Nephron progenitor cell (in vitro differentiated cells): ENCODE measurements at places on chromosomes 2 and 18.

DNA sequence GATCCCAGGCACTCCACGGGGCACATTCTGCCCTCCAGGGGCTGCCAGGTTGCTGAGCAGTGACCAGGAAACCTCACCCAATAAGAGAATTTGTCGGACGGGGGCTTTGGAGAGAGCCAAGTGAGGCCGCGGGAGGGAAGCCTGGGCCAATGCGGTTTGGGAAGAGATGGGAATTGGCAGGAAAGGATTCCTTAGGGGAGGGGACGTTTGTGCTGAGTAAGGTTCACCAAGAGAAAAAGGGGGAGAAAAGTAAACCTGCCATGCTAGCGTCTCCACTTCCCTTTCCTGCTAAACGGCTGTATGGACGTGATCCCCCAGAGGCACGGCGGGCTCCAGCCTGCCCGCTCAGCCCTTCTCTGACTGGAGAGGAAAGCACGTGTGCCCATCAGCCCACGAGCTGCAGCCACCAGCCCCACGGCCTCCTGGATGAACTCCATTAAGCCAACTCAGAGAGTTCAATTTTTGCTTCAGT lies 194.4 kb upstream of the ID2 start:
- DNase-seq = no peak

- peak; percentile 84 for DNase-seq
Observed at GRCh38 chr2:162840598-162841246, 2.2 kb upstream of the KCNH7 start.

- DNase-seq = no peak
Observed at GRCh38 chr2:151033271-151034248, 228.1 kb downstream of the RBM43 start.

DNA sequence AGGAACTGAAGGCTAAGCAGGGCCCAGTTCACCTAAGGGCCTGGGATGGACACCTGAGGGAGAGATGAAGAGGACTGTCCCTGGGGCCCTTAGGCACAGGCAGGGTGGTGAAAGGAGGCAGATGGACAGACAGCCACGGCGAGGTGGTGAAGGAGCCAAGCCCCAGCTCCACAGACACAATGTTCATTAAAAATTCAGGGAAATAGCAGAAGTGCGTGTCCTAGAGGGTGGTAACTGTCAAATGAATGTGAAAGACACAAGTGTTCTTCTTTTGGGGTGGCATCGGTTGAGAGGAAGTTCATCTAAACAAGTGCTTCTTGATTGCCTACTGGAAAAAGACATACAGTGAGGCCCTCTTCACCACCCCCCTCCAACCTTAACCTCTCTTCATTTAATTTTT lies 76.2 kb upstream of the SIX2 start:
- no peak for DNase-seq

DNA sequence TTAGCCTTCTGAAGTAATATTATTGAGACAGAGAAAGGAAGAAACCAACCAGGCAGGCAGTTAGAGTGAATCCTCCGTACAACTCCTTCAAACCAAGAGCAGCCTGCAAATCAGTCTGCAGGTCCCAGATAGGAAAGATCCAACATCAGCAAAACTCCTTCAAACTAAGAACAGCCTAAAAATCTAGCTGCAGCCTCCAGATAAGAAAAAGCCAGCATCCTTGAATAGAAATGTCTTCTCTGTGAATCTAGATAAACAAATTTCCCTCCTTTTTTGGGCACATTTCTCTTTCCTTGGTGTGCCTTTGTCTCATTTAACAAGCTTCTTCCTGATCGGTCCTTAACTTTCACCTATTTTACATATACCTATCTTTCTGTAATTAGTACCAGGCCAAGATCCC lies 1004.6 kb upstream of the TMEFF2 start:
- no peak for DNase-seq

GRCh38 chr2:104744537-104744936 lies 109.4 kb upstream of the POU3F3 start:
- no peak for DNase-seq

GRCh38 chr18:74517236-74517630 lies 17.1 kb upstream of the CNDP1 start:
- DNase-seq = no peak

DNA sequence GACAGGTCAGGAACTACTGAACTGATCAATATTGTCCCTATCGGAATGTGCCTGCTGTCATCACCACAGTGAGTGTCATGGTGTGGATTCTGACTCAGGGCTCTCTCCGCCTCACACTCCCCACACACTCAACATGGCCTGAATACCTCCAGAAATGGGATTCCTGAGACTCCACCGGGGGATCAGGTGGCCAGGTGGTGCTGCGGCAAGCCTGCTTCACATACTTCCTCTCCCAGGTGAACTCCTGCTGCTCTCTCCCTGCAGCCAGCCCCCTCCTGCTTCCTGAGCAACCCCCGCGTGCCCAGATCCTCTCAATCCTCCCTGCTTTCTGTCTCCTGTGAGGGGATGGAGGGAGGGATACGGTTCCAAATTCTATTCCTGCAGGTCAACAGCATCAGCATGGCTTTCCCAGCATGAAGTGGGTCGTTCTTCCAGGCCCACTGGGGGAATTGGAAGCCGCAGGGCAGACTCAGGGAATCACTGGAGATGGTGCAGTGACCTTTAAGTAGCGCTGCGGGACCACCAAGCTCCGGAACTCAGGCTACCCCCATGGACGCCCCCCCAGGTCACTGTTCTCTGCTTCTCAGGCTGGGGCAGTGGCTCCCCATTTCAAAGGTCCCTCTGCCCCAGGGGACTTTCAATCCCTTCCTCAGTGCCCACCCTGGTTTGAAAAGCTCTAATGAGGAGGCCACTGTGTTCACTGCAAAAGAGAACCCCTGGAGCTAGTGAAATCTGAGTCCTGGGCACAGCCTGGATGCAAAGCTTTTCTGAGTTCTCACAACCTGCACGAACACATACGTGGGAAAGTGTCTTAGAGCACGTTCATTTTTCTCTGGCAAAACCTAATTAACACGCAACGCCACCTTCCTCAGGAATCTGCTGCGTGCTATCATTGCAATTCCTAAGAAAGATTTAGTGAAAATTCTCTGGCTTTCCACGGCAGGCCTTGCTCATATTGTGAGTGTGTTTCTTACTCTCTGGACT lies 168.4 kb downstream of the ZFP36L2 start:
- DNase-seq = no peak

GRCh38 chr2:232410238-232410900 lies 3.7 kb downstream of the ALPG start:
- DNase-seq = no peak

DNA sequence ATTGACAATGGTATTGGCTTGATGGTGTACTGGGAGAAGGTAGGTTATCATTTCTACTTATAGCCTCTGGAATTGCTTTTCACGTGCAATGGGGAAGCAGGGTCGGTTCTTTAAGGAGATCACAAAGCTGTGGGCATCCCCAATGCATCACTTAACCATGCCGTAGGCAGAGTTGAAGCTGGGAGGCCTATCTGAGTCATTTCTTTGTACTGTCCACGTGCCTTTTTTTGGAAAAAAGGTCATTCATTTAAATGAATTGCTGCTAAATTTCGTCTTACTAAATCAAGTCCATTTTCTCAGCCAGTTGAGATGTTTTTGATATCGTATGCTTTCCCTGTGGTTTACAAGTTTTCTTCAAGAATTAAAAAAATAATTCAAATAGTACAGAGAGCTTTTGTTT lies 17.2 kb upstream of the GYPC start:
- DNase-seq = no peak

DNA sequence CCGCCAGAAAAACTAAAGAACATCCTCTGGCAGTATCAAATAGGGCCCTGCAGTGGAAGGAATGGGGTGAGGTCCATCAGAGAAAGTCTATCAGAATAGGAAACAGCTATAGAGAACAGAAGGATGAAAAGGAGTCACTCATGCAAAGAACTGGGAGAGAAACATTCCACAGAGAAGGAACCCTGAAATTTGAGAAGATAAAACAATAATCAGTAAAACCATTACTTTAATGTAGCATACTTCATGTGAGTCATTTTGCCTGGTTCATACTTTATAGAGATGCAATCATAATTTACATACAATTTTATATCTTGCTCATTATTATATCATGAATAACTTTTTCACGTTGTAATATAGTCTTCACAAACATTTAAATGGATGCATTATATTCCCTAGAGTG lies 402.2 kb downstream of the NCKAP5 start:
- no peak for DNase-seq

GRCh38 chr2:74201596-74201995 lies 3.2 kb downstream of the MTHFD2 start:
- no peak for DNase-seq

DNA sequence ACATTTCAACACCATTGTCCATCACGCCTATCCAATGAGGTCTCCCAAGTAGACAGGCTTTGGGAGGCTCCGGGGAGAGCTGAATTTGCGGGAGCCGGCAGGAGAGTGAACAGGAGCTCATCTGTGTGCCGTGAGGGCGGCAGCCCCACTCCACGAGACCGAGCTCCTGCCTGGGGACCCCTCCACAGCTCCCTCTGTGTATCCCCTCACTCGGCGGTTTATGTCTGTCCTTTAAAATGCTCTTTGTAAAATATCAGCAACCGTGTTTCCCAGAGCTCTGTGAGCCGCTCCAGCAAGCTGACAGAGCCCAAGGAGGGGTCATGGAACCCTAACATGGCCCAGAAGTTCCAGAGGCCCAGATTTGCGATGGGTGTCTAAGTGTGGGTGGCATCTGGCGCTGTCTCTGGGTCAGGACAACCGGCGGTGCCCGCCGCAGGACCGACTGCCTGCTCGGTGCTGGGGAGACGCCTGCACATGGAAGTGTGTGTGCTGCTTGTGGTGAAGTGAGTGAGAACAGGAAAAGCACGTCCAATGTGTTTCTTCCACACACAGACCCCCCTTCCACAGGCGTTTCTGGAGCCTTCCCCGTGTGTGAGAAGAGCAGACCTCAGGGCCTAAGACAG lies 34.8 kb downstream of the SLC66A2 start:
- DNase-seq = no peak

DNA sequence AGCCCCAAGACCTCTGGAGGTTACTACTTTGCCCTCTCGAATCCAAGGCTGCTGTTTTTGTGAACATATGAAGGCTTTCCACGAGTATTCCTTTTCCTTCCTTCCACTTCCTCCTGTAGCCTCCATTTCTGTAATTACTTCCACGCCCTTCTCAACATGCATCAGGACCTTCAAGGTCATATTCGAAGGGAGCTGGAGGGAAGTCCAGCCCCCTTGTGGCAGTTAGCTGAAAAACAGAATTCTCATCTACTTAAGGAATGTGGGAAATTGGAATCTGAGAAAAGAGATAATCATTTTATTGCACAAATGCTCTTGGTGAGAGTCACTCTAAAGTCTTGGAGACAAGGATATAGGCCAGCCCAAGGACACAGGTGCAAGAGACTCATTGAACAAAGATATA lies 1000.2 kb downstream of the TDRD15 start:
- DNase-seq = no peak

DNA sequence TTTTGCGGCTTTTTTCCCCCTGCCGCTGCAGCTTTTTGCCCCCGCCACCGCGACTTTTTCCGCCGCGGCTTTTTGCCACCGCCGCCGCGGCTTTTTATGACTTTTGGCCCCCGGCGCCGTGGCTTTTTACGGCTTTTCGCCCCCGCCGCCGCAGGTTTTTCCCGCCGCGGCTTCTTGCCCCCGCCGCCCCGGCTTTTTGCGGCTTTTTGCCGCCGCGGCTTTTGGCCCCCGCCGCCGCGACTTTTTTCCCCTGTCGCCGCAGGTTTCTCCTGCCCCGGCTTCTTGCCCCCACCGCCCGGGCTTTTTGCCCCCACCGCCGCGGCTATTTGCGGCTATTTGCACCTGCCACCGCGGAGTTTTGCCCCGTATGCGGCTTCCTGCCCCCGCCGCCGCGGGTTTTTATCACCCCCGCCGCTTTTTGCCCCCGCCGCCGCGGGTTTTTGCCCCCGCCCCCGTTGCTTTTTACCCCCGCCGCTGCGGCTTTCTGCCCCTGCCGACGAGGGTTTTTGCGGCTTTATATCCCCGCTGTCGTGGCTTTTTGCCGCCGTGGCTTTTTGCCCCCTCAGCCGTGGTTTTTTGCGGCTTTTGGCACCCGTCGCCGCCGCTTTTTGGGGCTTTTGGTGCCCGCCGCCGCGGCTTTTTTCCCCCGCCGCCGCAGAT lies 2750.9 kb downstream of the RPIA start:
- DNase-seq = peak; percentile 1

DNA sequence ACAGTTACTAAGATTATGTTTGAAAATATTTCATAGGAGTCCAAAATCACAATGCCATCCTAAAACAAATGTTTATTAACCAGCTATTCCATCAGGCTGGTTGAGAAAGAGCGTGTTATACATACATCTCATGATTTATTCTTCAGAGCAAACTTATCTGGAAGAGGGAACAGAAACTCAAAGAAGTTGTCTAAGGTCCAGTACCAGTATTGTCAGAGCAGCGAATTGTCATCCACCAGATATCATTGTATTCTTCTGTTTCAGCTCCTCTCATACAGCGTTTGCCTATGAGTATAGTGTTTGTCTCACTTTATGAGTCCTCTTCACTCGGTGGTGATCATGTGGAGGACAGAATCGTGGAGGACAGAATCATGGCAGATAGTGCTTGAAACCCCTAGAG lies 238.2 kb downstream of the OSR1 start:
- no peak for DNase-seq

DNA sequence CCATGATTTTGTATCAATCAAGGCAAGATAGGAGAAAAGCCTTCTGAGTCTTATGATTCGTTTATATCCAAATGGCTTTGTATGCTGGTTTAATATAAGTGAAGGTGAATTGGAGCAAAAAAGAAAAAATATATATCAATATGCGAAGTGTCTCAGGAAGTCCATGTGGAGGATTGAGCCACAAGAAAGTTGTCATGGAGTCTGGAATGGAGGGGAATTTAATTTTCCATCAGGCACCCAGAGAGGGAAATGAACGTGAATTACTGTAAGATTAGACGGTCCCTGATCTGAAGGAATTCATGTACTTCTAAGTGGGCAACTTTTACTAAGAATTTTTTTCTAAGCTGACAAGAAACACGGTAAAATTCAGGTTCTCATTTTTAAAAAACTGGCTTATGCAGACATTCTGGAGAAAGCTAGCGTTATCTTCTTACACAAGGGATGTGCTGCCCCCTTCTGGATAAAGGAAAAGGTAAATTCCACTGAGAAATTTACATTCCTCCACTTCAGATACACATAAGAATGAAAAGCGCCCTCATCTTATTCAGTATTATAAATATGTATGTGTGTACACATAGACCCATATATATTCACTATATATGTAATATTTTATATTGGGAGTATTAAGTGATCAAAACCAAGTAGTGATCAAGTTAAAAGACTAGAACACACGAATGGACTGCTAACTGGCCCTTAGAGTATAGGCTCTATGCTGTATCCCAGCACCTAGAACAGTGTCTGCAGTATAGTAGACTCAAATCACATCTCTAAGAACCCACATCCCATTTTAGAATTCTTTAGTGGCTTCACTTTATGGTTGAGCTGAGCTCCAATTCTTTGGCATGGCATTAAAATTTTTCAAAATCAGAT lies 289.0 kb upstream of the TFPI start:
- DNase-seq = peak; percentile 36

DNA sequence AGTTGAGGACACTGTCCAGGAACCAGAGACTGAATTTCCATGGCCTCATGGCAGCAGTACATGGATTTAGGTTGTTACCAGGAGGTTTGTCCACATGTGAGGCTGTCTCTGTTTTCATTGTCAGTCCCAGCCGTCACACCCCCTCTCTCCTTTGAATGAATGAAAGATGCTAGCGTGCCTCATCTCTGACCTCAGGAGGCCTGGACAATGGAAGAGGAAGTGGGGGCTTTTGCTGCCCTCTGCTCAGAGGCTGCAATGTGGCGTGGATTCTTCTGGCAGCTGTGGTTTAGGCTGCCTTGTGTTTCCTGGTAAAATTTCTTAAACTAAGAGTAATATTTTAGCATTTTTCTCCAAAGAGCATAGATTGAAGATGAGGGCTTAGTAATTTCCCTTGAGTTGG lies 47.5 kb downstream of the RAB31 start:
- DNase-seq = no peak
